Activated CD8-positive, alpha-beta T cell treated with anti-CD3 and anti-CD28 coated beads for 36 hours (primary cell): ENCODE measurements at places on chromosomes 6 and 20. TPM values are rescaled to one million over a fixed set of nuclear protein-coding genes. Genes with fewer than 3 reads are reported as not detected.

GRCh38 chr6:143734641-143735063 lies 56.9 kb downstream of the PHACTR2 start:
- H3K27me3 ChIP-seq: no peaks in the 10 kb centered on the region
- no peaks in the 10 kb centered on the region for H3K36me3 ChIP-seq
- peaks cover 36% of the 10 kb centered on the region for H3K4me1 ChIP-seq
- no peak for DNase-seq
- no peak overlapping the region for H3K27ac ChIP-seq

MTFR2 gene
- total RNA-seq: 23.9 TPM

- no peak overlapping the region for H3K27ac ChIP-seq
- no peak overlapping the region for H3K4me3 ChIP-seq
- no peaks in the 10 kb centered on the region for H3K36me3 ChIP-seq
Observed at GRCh38 chr6:148343047-148343782, 577 bp downstream of the SASH1 start.

GRCh38 chr6:157520117-157520406 lies 139.1 kb downstream of the ZDHHC14 start:
- no peaks in the 10 kb centered on the region for H3K27me3 ChIP-seq
- H3K27ac ChIP-seq: no peak overlapping the region
- H3K4me1 ChIP-seq: peaks cover 2% of the 10 kb centered on the region
- no peaks in the 10 kb centered on the region for H3K36me3 ChIP-seq
- no peak for DNase-seq
